Activated T-cell treated with anti-CD3 and anti-CD28 coated beads, Interleukin-2, amount 50 U/mL, for 48 hours (primary cell): ENCODE measurements at places on chromosomes 2 and 18.

DNA sequence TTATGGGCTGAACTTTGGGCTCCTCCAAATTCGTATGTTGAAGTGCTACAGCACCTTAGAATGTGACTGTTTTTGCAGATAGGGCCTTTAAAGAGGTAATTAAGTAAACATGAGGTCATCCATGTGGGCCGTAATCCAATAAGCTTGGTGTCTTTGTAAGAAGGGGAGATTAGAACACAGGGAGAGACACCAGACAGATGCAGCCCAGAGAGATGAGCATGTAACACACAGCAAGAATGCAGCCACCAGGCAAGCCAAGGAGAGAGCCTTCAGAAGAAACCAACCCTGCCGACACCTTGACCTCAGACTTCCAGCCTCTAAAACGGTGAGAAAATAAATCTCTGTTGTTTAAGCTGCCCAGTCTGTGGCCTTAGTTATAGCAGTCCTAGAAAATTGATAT is 74.3 kb downstream of the HRH4 start:
- no peak for DNase-seq

GRCh38 chr18:1805521-1805920 is 765.8 kb downstream of the METTL4 start:
- no peak for DNase-seq

- no peak for DNase-seq
Measured at GRCh38 chr2:215930505-215931253, 82.7 kb downstream of the MREG start.

- DNase-seq, result peak; percentile 54
Measured at GRCh38 chr2:152694161-152694661, 23.1 kb downstream of the PRPF40A start.

- no peak for DNase-seq
Measured at GRCh38 chr2:172389685-172390339, 37.6 kb upstream of the ITGA6 start.

- no peak for DNase-seq
Measured at GRCh38 chr2:172398440-172398839, 28.9 kb upstream of the ITGA6 start.

- DNase-seq, result no peak
Measured at GRCh38 chr2:10197697-10198076, 75.1 kb downstream of the RRM2 start.

DNA sequence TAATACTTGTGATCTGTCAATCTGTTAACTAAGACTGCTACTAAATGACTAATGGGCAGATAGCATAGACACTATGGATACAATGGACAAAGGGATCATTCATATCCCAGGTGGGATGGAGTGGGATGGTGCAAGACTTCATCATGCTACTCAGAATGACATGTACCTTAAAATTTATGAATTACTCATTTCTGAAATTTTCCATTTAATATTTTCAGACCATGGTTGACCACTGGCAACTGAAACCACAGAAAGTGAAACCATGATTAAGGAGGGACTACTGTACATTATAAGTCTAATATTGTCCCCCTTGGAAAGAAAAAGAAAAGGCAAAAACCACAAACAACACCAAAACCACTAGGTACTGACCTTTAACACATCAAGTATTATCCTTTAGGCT is 247.0 kb upstream of the SYT4 start:
- DNase-seq, result no peak

GRCh38 chr2:224751996-224752698 is 36.0 kb upstream of the CCDC195 start:
- DNase-seq, result no peak

GRCh38 chr2:138274421-138275291 is 226.9 kb upstream of the SPOPL start:
- no peak for DNase-seq

DNA sequence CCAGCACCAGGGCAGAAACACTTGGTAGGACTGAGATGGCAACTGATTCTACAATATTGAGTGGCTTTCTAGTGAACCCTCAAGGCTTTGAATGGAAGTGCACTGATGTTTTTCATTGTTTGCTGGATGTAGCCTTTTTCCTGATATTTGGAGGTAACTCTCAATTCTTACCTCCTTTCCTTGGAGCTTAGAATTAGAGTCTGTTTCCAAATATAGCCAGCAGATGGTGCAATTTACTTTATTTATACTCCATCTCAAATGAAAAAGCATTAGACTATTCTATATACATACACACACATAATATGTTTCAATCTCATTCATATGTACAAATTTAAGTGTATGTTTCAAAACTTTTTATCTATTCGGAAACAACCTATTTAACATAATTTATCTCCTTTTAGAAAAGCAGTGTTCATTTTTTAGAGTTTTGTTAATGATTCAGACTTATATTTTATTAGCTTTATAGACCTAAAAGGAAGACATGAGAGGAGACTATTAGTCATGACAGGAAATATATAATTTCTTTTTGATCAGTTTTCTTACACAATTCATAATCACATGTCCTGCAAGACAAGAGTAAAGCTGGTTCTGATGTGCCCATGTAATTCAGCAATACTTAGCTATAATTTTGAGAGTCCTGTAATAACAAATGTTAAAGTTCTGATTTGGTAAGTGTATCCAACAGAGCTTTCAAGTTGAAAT is 124.8 kb downstream of the NUP35 start:
- no peak for DNase-seq

DNA sequence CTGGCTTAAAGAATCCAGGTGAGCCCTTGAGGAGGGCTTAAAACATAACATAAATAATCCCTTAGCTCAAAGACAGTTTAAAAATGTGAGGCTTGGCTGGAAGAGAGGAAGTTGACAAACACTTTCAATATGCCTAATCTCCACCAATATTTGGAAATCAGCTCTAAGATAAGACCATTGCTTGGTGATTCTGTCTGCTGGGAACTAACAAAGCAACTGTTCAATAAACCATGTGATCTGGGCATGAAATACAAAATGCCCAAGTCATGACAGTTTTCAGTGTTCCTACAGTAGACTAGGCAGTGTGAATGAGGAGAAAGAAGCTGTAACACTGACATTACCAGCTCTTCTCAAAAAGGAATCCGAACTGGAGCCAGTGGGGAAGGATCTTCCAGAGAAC is 10.7 kb downstream of the MFF start:
- DNase-seq, result no peak

GRCh38 chr2:160408959-160409291 is 84.7 kb downstream of the RBMS1 start:
- DNase-seq, result no peak

GRCh38 chr18:46387441-46388131 is 269.4 kb downstream of the LOXHD1 start:
- no peak for DNase-seq

DNA sequence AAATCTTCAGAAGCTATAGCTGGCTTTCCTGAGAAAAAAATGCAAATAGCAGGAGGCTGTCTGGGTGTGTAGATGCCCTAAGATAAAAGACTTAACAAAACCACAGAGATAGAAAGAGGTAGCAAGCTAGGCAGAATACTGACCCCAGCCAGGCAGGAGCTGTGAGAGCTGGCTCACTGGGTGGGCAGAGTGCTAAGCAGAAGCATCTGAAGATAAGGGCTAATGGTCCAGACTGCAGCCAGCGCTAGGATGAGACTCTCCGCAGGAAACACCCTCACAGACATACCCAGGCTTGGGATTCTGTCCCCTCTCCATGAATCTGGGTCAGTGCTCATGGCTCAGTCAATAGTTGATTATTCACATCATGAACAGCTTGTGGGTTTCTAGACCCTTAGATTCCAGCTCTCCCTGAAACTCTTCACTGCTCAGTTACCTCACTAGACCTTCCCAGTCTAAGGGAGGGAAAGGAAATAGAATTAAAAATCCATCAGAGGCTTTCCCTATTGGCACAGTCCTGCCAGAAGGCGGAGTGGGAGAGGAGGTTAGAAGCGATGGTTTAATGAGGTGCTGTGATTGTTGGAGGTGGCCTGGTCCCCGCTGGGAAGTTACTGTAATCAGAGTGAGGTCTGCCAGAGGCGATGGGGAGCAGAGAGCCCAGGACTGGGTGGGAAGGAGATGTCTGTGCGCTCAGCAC is 21.4 kb upstream of the CCBE1 start:
- no peak for DNase-seq

GRCh38 chr18:6406075-6406909 is 8.4 kb downstream of the L3MBTL4 start:
- no peak for DNase-seq

DNA sequence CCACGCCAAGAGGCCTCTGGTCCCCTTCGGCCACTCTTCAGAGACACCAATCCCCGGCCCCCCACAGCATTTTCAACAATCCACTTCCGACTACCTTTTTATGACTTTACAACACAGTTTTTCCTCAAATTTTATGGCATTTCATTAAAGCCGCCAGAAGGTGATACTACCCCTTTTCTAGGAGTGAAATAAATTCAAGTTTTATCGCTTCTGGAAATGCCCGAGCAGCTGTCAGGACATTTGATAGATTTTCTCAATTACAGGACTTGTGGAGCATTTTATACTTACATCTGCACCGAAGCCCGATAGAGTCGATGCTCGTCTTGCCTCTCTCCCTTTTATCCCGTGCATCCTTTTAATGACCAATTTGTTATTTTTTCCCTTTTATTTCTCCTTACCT is 108.1 kb upstream of the CREB1 start:
- DNase-seq, result no peak

- no peak for DNase-seq
Measured at GRCh38 chr2:220837226-220837625, 734.9 kb downstream of the EPHA4 start.

GRCh38 chr2:39080152-39080551 is 40.7 kb downstream of the SOS1 start:
- no peak for DNase-seq

GRCh38 chr2:230202430-230203109 is 17.2 kb downstream of the SP110 start:
- no peak for DNase-seq

DNA sequence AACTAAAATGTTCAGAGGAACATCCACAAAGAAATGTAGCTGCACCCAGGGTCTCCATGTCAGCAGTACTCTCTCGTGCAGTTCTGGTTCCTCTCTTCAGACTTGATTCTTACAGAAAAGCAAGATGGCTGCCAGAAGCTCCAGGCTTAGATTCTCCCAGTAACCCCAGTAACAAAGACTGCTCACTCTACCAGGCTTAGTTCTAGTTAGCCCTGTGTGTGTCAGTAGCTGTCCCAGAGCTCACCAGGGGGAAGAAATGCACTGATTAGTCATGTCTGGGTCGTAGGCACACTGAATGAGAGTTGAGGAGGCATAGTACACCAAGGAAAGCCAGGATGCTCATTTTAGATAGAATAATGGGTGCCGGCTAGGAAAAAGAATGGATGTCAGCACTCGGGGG is 395.0 kb upstream of the NRP2 start:
- DNase-seq, result no peak

DNA sequence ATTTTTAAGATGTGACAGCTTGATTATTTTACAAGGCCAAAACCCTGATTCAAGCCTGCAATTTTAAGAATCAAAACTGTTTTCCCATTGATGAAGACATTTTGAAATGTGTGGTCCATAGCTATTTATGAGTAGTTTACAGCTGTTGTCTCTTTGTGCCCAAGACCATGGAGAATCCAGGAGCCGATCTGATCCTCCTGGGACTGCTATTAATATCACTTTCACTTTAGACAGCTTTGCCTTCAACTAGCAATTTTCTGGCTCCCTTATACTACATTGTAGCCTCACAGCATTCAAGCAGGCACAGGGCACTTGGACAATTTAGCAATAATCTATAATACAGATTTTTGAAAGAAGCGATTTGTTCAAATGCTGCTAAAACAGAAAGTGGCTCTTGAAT is 172.9 kb downstream of the SLC8A1 start:
- no peak for DNase-seq

DNA sequence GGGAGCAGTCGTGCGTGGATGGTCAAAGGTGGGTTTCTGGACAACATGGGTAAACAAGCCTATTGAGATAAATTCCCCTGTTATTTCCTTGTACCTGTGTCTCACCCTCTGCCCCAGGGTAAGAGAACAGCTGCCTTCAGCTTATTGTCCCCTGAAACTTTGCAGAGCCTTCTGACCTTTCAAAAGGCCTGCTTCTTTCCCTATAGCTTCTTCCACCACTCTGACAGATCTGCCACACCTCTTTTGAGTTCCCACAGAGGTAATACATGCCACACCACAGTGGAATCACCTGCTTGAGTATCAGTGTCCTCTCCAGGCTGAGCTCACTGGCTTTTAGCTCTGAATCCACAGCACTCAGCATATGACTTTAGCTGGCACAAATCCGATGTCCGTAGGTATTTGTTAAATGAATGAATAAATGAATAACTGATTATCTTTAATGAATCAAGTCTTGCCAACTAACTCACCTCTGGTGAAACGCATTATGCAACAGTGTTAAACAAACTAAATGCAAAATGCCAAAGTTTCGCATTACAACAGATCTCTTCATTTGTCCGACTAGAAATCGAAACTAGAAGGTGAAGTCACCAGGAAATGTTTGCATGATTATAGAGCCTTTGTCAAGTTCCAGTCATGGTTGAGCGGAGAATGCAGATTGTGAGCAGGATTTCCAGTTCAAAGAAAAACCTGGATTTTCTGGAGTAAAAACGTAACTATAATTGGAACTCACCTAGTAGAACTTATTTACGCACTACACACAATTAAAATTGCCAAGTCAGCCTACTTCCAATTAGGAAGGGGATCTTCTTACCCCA is 16.4 kb downstream of the DYNAP start:
- DNase-seq, result no peak

DNA sequence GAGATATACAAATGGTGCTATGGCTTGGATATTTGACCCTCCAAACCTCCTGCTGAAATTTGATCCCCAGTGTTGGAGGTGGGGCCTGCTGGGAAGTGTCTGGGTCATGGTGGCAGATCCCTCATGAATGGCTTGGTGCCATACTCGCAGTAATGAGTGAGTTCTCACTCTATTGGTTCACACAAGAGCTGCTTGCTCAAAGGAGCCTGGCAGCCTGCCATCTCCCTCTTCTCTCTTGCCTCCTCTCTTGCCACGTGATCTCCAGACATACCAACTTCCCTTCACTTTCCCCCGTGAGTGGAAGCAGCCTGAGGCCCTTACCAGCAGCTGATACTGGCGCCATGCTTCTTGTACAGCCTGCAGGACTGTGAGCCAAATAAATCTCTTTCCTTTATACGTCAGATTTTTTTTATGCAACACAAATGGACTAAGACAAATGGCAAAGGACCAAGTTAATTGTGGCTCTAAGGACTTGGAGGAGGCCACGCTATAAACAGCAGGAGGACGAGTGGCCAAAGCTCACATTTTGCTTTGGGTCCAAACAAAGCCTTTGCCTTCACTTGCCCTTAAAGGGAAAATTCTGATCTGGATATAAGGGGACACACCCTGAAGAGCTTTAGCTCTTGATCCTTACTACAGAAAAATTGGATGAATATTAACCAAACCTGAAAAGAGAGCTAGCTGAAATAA is 214.7 kb downstream of the SS18 start:
- no peak for DNase-seq

GRCh38 chr2:6602471-6602870 is 263.2 kb downstream of the CMPK2 start:
- DNase-seq, result no peak

- no peak for DNase-seq
Measured at GRCh38 chr18:50310080-50310479, 22.6 kb upstream of the CXXC1 start.

GRCh38 chr18:31316974-31317373 is 986 bp upstream of the DSG1 start:
- DNase-seq, result no peak

GRCh38 chr2:197128897-197129296 is 181.7 kb downstream of the ANKRD44 start:
- DNase-seq, result no peak
